ENCODE measurements at places on chromosomes 4 and X. TPM values are rescaled to one million over a fixed set of nuclear protein-coding genes. Genes with fewer than 3 reads are reported as not detected.

DNA sequence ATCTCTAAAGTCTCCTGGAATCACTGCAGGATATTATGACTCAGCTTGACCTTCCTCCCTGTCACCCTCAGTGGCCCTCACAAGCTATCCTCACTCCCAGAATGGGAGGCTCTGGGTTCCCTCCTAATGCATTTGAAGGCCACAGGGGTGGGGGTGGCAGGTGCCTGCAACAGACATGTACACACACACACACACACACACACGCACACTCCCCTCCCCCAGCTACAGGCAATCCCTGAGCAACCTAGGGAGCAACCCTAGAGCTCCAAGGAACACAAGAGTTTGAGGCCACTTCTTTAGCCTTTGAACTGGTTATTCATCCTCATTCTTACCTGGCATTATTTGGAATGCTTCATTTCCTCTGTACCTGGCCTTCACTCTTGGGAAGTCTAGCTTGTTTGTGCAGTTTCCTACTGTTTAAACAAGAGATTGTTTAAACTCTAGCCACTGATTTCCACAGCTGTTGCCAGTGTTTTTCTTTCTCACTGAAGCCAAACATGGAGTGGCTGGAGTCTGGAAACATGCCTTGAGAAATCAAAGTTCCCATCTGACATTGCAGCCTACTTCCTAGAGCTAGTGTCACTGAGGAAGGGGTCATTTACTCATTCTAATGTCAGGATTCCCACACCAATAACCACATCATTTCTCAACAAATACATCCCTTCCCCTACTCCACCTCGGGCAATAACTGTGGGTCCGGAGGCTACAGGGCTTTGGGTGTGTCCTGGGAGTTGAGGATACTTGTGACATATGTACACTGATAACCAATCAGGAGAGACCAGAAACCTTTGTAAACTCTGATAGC, 37.7 kb downstream of the MAOA start:
- no peak for DNase-seq

DDIT4L gene
- polyA plus RNA-seq: 1.6 TPM

DNA sequence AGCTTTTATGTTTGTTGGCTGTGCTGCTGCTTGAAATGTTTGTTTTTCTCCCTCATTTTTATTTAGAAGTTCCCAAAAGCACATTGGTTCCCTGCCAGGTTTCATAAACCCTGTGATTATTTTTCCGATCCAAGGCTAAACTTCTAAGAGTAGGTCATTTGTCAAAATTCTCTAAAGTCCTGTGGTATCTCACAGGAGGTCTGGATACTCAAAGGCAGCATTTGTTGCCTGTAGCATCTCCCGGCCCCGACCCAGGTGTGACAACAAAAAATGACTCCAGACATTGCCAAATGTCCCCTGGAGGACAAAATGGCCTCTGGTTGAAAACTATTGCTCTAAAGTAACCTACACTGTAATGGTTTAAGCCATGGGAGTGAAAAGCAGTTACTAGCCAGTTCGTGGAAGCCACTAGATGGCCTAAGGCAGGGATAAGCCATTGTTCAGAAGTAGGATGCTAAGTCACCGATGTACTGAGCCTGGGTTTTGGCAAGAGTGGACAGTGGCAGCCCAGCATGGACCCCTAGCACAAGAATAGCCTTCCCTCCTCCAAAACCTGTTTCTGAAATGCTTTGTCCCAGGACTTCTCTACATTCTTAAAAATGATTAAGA, 256.1 kb downstream of the THOC2 start:
- DNase-seq: no peak

DNA sequence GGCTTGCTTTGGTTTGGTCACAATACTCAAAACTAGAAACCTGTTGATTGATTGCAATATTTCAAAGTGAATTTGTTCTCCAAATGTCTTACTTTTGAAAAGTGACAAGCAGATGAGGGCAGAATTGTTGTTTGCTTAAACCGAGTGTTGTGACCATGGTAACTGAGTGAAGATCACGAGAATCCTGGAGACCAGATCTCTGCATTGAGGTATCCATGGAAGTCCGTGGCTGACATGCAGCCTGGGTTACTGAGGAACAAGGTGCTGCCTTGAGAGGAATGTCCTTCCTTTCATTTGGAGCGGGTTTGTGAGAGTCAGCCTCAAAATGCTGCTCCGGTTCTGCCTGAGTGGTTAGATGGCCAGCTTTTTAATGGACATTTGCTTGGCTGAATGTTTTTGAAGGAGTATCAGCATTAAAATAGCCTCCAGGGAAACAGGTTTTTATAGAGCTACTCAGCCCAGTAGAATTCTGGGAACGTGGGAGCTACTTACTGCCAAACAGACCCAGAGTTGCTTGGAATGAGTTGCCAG, 31.3 kb downstream of the NYX start:
- DNase-seq: no peak

DNA sequence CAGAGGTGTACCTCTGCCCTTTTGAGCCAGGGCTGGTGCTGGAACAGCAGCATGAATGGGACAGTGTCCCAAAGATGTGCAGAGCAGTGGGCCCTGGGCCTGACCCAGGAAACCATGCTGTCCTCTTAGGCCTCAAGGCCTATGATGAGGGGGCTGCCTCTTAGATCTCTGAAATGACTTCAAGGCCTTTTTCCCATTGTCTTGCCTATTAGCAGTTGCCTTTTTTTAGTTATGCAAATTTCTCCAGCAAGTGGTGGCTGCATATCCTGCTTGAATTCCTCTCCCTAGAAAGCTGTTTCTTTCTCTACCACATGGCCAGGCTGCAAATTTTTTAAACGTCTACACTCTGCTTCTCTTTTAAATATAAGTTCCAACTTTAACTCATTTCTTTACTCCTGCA, 160.3 kb downstream of the CFAP299 start:
- no peak for DNase-seq

EDNRA gene
- polyA plus RNA-seq: 7.6 TPM

DNA sequence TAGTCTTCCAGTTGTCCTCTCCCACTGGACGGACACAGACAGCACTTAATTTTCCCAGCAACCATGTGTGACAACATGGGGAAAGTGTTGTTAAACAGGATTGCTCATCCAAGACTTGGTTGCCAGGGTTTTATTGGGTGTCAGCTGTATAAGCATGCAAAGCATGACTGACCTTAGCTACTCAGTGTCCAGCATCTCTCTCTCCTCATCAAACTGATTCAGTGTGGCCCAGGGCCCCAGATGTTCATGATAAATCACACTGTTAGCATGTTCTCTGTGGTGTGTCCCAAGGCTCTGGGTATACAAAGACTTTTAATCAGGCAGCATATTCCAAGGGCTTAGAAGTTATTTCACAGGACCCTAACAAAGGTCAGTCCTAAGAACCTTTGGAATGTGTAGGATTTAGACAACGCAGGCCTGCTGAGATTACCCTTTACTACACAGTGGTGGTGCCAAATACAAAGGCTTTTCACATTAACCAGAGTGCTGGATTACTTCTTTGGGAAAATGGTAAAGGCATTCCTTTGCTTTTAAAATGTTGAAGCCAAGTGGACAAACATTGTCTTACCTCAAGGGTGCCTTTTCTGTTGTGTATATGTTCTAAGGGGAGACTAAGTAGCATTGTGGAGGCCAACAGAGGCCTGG, 213.3 kb downstream of the GLUD2 start:
- DNase-seq: no peak

DNA sequence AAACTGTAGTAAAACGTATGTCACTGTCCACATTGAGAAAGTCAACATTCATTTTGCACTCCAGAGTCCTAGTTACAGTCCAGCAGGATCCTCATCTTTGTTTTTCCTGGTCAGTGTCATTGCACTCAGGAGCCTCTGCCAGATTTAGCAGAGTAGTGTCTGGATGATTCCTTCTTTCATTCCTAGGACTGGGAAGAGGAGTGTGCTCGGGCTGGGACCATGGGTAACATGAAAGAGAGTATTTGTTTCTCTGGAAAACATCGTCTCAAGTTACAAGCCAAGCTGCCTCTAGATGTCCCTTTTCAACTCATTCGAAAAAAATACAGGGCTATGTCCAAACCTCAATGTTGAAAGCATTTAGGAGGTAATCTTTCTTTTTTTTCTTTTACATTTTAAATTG, 69.9 kb upstream of the TNIP3 start:
- no peak for DNase-seq

DDX53 gene
- not detected for polyA plus RNA-seq

PGAM4 gene
- 0.53 TPM for polyA plus RNA-seq

PDLIM3 gene
- polyA plus RNA-seq: 0.11 TPM

- no peak for DNase-seq
Observed at GRCh38 chr4:15420642-15421041, 7.2 kb upstream of the C1QTNF7 start.

Measured in BJ (cell line).